NCI-H1436 (cell line): ENCODE measurements at places on chromosomes 5 and 9.

DNA sequence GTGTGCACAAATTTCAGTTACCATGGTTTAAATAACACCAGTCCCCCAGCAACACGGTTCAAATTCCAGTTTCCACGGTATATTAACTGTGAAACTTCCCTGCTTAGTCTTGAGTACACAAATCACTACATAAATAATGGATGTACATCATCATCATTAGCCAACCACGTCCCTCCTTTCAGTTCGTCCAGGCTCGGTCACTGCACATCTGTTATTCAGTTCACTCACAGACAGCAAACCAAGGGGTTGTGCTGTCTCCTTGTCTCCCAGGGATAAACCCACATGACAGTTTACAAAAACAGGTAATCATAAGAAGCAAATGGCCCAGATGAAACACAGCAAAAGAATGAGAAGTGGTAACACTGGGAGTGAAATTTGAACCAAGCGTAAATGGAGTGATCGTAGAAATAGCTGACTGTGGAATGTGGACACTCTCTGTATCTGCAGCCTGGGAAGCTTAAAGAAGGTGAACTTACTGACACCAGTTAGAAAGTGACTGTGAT lies 61.0 kb upstream of the RAD23B start:
- no peak for DNase-seq

DNA sequence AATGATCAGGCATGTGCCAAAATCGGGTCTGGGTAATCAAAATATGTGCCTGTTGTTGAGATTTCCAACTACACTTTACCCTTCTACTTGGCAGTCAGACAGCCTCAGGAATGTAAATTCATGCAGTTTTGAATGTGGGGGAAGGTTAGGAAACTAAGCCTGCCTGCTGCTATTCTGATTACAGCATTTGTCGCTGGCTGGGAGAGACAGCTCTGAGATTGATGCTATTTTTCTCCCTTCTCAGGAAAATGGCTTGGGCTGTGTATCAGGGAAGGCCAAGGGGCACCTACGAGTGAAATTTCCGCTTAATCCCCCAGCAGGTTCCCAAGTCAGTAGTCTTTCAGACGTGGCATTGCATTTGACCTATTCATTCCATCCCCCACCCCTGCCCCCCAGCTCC lies 3.6 kb upstream of the RGS7BP start:
- no peak for DNase-seq

DNA sequence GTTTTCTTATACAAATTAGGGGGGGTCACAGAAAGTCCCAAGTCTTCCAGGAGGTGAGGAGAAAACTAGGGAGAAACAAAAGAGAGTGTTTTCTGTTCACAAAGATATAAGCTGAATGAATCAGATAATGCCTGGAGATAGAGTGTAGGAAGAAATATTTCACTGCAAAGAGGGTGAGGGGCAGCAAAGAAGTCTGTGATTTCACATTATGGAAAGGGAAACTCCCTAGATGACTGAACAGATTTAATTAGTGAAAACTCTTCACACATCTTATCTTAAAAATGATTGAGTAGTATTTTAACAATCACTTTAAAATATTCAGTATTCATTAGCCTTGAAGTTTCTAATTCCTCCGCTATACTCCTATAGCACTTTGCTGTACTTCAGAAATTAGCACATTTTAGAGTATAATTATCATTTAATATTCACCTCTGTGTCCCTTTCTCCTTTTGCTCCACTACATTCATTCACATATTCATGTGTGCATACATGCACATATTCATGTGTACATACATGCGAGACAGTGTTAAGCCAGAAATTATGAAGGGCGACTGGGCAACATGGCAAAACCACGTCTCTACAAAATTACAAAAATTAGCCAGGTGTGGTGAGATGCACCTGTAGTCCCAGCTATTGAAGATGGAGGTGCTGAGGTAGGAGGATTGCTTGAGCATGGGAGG lies 332.2 kb downstream of the HTR1A start:
- no peak for DNase-seq

- DNase-seq: no peak
These were observed 405.9 kb upstream of the DAP start for GRCh38 chr5:11166923-11167322.

GRCh38 chr5:68730220-68730978 lies 363.4 kb upstream of the SLC30A5 start:
- DNase-seq: peak; percentile 28

DNA sequence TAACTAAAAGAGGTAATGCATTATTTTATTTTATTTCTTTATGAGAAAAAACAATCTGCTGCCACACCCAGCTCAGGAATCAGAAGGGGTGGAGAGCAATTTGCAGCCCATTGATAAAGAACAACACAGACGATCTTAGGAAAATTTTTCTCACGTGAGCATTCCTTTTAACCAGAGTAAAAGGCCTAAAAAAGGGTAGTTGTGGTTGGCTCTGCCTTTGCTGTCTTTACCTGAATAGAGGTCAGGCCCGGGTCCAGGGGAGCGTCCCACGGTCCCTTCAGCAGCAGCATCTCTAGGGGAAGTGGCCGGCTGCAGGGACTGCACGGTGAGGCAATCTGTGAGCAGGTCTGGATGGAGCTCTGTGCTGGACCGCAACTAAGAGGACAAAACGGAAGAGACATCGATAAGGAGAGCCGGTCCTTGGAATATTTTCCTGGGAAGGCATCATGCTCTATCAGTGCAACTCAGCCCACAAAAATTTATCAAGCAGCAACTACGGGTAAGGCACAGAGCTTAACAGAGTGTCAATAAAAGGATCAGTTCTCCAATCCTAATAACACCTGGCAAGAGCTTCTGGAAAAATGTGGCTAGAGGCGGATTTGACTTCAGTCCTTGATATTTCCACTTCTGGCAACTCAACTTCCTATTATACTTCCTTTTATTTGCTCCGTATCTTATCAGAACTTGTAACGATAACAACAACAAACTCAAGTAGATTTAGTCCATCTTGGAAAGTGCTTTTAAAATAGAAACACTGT lies 372.8 kb upstream of the RFX3 start:
- DNase-seq: no peak

- DNase-seq: no peak
These were observed 48.2 kb upstream of the NEURL1B start for GRCh38 chr5:172592881-172593280.

DNA sequence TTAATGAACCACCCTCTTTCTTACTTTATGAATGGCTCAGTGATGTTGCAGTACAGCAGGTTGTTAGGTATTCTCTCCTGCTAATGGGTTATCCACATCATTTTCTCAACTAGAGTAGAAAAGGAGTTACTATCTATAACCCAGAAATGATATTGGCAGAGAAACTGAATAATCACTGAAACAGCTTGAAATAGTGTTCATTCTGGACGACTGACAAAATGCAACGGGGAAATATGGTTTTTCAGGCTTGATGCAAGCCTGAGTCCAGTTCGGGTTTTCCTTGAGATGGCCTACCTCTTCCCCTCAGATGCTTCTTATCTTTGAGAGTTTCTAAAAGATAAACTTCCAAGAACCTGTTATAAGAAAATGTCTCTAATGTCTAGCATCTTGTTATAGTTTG lies 187.3 kb downstream of the RAB3C start:
- no peak for DNase-seq

GRCh38 chr5:159788835-159789331 lies 127.4 kb upstream of the ADRA1B start:
- no peak for DNase-seq

- DNase-seq: no peak
These were observed 215.2 kb upstream of the ELAVL2 start for GRCh38 chr9:24041160-24041690.
